ENCODE measurements at places on chromosomes 5 and 9.

GRCh38 chr5:172243302-172243701 is 40.3 kb downstream of the UBTD2 start:
- no peak for DNase-seq

- no peak for DNase-seq
Measured at GRCh38 chr5:136734628-136735027, 369.3 kb upstream of the TRPC7 start.

- no peak for DNase-seq
Measured at GRCh38 chr5:14471507-14471906, 110.1 kb upstream of the OTULINL start.

DNA sequence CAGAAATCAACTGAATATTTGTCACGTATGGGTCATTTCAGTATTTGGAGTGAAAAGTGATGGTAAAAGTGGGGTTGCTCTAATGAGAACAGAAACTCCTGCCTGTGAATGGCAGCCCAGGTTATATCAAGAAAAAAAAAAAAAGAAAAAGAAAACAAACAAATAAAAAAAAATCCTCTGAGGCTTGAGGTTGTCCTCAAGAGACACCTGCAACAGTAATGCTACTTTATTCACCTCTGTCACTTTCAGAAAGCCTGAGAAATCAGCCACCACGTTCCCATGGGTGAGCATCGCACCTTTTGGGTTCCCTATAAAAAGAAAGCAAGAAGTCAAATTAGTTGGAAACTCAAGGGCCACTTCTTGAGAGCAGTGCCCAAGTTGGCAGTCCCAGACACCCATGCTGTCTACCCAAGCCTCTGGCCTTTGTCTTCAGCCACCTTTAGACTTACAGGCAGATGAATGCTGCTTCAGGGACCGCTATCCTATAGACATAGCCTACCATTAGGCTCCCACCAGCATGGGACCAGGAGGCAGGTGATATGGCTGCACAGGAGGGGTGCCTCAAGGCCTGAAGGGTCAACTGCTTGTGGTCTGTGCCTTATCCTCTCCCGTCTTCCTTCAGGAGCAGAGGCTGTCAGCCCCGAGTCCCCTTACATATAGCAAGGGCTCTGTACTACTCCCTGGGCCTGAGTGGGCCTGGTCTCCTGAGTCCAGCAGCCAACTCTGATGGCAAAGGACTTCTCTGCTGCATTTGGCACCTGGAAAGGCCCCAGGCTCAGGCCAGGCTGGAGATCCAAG is 31.1 kb upstream of the MEIKIN start:
- DNase-seq = no peak

- no peak for DNase-seq
Measured at GRCh38 chr5:73596705-73597328, 29.2 kb upstream of the ARHGEF28 start.

DNA sequence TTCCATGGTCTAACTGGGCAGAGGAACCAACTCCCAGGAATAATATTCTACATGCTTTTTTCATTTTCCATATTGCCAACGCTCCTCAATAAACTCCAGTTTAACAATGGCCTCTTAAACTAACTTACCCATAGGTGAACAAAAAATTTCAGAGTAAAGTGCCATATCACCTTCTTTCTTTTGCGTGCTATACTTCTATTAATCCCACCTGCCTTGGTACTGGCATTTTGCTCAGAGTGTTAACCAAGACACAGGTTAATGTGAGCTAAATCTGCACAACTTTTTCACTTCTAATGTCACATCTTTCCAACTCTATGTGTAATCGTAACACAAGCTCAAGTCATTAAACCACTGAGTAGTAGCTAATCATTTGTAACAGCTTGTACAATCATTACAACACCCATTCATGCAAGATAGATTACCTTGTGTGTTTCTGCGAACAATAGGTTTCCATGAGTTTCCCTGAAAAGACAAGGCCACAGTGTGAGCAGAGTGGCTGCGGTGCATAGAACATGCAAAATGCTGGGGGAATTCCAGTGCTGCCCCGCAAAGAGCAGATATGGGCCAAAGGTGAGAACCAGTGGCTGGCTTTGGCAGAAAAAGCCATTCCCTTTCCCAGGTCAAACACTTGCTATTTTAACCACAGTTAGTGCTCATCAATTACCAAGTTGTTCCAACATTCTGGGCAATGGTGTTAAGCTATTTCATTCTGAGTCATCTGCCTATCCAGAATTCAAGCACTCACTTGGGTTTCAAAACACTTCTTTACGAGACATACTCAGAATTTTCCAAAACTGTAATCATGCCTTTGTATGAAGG is 42.8 kb downstream of the TIMD4 start:
- DNase-seq = peak; percentile 15

DNA sequence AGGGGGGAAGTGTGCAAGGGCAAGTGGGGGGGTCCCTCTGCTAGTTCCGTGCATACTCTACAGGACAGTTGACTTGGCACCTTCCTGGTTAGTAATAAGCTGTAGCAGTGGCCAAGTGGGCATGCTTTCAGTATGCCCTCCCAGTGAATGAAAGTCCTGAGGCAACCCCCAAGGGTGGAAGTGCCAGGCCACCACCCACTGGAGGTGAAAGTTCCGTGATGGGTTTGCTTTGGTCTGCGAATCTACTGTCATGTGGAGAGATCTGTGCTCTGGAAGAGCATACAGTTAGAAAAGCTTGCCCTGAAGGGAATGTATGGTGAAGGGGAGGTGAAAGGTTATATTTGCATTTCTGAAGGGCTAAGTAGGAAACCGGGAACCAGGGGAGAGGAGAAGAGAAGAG is 10.3 kb downstream of the FXN start:
- no peak for DNase-seq

DNA sequence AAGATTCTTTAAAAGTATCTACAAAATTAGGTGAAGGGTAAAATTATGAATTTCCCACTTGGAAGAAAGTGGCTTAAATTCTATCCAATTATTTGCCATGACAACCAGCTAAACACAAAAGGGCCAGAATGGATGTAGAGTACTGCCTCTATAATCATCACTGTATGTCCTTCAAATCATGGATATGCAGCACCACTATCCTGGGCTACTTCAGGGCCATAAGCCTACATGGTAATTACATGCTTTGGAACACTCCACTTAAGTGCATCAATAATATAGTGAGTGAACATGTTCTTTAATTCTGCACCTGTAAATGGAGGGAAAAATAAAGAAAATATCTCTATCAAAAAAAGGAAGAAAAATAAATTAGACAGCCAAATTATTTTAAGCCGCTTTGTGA is 575.2 kb downstream of the ISL1 start:
- DNase-seq = no peak

DNA sequence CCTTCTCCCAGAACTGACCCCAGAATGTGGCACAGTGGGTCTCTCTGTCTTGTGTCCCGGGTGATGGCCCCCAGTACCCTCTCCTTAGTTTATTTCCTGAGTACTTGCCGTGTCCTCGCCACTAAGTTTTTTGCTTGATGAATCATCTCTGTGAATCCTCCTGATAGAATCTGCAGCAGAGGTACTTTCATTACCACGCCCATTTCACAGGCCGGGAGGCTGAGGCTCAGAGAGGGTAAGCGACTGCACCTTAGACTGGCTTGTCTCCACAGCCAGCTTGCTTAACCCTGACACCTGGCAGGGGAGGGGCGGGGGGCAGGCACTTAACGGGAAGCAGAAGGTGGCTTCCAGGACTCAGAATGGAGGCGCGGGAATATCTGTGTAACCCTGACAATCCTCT is 7.9 kb upstream of the IER5L start:
- no peak for DNase-seq

- no peak for DNase-seq
Measured at GRCh38 chr5:151144922-151145321, 12.7 kb downstream of the ANXA6 start.

- DNase-seq = peak; percentile 8
Measured at GRCh38 chr5:80083101-80083890, 48.1 kb downstream of the THBS4 start.

DNA sequence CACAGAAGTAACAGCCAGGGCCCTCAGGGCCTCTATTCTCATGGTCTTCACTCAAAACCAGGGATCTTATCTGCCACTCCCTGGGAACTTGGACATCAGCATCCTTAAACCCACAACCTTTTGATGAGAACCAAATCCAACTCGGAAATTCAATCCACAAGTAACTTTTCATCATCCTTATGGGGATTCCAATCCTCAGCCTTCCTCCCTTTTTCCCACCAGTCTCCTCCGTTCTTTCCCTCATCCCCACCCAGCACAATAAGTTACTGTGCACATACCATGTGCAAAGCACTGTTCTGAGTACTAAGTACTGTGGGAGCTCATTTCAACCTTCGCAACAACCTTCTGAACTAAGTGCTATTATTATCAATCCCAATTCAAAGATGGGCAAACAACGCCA is 17.0 kb downstream of the GOLPH3 start:
- no peak for DNase-seq

GRCh38 chr5:60960591-60960990 is 15.6 kb downstream of the NDUFAF2 start:
- no peak for DNase-seq

DNA sequence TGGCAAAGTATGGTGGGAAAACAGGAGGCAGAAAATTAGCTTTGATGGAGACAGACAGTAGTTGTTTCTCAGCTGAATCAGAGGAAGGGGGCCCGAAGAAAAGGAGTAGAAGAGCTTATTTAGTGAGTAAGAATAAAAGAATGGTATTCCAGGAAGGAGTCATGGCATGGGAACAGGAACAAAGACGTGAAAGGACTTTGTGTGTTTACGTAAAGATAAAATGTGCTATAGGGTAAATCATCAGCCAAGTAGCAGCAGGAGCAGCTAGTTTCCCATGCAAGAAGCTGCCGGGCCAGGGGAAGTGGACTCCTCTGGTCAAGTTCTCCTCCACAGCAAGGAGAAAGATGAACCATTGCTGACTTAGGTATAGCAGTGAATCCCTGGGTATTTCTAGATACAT is 454.5 kb downstream of the HINT1 start:
- no peak for DNase-seq

- DNase-seq = no peak
Measured at GRCh38 chr5:38414348-38414747, 142.1 kb downstream of the LIFR start.

DNA sequence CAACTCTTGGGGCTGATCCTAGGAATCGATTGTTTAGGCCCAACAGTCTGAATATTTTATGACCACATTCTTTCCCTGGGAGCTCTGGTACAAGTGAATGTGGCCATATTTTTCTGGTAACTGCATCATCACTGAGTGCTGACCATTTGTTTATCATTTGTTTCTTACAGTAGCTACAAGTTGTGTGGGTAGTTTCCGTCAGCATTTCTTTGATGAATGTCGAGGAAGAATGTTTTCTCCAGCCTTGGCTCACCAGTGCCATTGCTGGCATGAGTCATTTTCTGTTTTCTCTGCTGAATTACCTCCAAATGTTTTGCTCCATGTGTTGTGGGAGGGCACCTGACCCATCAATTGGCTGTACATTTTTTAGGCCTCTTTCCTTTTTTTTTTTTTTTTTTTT is 14.1 kb upstream of the CARD19 start:
- peak; percentile 0 for DNase-seq

DNA sequence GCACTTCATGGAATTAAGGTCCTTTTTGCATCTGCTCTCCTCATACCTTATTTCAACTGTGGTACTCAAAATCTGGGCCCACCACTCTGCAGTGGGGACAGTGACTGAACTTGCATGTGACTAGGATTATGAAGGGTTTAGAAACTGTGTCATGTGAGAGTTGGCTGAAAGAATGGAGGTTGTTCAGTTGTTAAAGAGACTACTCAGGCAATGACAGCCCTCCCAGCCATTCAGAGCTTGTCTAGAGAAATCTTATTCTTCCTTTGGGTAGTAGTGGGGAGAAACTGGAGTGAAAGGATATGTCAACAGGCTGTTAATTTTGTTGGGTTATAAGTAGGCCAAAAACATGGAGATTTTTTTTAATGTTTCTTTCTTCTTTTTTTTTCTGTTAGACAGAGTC is 10.3 kb downstream of the AOPEP start:
- no peak for DNase-seq

DNA sequence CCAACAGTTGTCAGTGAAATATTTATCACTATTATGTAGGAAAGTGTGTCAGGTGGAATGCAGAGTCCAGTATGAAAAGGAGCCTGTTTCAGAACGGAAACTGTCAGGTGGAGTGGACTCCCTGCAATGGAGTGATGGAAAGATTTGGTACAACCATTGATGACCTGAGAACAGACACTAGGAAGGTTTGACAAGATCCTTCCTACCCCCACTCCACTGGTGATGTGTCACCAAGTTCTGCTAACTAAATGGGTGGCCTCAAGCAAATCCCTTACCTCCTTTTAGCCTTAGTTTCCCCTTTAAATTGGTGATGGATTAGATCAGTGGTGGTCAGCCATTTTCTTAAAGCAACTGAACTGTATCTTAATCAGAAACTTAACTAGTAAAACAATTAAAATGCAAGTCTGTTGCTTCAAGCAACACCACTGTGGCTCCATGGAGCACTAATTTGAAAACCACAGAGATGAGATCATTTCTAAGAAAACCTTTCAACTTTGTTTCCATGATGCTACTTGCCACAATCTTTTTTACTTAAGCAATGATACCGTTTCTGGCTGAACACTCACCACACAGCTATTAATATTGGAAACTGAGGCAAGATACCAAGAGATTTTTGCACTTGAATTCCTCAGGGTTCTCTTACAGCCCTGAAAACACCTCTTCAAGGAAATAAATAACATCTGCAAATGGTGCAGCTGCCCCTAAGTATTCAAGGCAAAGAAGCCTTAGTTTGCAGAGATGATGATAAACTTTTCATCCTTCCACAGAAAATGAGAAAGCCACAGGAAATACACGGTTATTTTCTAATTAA is 140.6 kb downstream of the ERCC6L2 start:
- peak; percentile 54 for DNase-seq

- no peak for DNase-seq
Measured at GRCh38 chr5:92963800-92964199, 617.2 kb downstream of the NR2F1-AS1 start.

- no peak for DNase-seq
Measured at GRCh38 chr9:99962680-99963261, 56.3 kb downstream of the STX17 start.

GRCh38 chr5:145260670-145261069 is 574.5 kb downstream of the PRELID2 start:
- DNase-seq = no peak

DNA sequence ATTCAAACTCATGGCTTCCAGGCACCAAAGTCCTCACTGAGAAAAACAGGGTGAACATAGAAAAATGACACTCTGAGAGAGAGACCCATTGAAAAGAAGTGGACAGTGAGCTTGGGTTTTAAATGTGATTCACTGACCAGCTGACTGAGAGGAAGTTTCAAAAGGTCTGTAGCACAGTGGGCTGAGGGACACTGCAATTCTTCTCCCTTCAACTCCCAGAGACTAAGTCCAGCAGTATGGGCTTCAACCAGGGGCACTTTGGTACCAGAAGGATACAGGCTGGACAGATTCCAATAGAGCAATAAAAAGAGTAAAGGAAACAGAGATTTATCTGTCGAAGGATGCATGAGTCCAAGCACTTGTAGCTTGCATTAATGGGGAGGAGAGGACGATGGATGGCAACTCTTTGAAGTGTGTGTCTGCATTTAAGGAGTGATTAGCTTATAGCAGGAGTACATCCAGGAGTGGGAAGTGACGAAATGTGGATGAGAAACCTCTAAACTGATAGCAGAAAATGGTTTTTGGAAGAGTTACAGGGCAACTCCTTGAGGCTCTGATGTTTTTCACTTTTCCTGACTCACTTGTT is 117.0 kb upstream of the ANKRD55 start:
- DNase-seq = no peak

Measured in activated CD4-positive, alpha-beta T cell treated with anti-CD3 and anti-CD28 coated beads for 4 hours (primary cell).